Activated CD4-positive, CD25-positive, alpha-beta regulatory T cell treated with anti-CD3 and anti-CD28 coated beads, Interleukin-2, amount 50 U/mL, for 72 hours (primary cell): ENCODE measurements at places on chromosomes 1 and 21.

- DNase-seq: no peak
Observed at GRCh38 chr21:40471103-40471502, 375.9 kb downstream of the DSCAM start.

- DNase-seq: no peak
Observed at GRCh38 chr1:100581096-100581705, 43.3 kb downstream of the GPR88 start.

- DNase-seq: no peak
Observed at GRCh38 chr1:183881387-183882131, 76.6 kb downstream of the RGL1 start.

GRCh38 chr1:109605381-109605780 lies 14.0 kb downstream of the GNAT2 start:
- no peak for DNase-seq

GRCh38 chr1:61053226-61053711 lies 29.1 kb upstream of the NFIA start:
- no peak for DNase-seq

DNA sequence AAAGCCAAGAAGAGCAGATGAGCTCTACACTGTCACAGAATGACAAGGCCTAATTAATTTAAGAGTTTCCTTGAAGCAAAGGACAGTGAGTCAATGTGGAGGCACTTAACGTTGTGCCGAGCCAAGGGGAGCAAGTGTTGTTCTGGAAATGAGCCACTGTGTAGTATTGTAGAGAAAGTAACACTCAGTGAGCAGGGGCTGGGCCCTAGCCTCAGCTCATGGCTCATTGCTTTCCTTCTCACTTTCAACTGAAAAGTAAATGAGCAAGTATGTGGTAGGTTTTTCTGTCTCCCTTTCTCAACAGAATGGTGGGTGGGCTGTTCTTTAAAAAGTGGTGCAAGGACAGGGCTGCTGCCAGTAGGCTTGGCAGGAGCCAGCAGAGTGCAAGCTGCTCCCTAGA lies 11.8 kb upstream of the KIAA0040 start:
- no peak for DNase-seq

DNA sequence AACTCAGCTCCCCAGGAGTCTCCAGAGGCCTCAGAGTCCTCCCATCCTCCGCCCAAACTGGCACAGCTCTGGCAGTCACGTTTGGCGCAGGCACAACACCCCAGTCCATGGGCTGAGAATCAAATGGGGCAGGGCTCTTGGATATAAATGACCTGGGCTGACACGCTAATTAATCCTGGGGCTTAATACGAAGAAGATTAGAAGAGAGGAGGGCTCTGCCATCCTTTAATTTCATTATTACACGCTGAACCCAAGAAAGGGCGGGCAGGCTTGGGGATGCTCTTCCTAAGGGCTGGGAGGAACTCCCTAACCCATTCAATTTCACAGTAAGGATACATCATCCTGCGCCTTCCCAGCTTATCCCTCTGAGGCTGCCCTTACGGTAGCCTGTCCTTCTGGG lies 2.4 kb downstream of the GRIK3 start:
- no peak for DNase-seq

DNA sequence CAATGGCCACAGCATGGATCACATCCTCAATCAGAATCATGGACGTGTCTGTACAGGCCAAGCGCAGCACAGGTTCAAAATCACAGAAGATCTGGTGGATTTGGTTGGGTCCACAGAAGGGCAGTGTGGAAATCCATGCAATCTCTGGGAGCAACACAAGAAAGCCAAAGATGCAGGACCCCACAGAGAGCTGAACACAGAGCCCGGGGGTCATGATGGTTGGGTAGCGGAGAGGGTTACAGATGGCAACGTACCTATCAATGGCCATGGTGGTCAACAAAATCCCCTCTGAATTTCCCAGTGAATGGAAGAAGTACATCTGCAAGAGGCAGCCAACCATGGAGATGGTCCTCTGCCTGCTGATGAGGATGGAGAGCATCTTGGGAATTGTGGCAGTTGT lies 3.9 kb upstream of the OR6K3 start:
- DNase-seq: no peak

DNA sequence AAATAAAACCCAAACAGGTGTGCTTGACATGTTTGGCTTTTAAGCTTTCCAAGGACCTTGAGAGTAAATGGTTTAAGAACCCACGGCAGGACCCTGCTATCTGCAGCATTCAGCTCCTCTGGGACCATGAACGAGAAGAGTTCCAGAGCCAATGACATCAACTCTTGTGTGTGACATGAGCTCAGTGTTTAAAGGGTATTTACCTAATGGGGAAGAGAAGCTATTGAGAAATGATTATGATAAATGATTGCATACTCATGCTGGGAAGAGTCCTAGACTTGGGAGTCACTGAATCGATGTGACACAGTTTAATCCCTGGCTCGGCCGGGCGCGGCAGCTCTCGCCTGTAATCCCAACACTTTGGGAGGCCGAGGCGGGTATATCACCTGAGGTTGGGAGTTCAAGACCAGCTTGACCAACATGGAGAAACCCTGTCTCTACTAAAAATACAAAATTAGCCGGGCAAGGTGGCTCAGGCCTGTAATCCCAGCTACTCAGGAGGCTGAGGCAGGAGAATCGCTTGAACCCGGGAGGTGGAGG lies 55.4 kb downstream of the KANK4 start:
- no peak for DNase-seq

GRCh38 chr1:48629867-48630266 lies 146.8 kb downstream of the BEND5 start:
- DNase-seq: no peak

DNA sequence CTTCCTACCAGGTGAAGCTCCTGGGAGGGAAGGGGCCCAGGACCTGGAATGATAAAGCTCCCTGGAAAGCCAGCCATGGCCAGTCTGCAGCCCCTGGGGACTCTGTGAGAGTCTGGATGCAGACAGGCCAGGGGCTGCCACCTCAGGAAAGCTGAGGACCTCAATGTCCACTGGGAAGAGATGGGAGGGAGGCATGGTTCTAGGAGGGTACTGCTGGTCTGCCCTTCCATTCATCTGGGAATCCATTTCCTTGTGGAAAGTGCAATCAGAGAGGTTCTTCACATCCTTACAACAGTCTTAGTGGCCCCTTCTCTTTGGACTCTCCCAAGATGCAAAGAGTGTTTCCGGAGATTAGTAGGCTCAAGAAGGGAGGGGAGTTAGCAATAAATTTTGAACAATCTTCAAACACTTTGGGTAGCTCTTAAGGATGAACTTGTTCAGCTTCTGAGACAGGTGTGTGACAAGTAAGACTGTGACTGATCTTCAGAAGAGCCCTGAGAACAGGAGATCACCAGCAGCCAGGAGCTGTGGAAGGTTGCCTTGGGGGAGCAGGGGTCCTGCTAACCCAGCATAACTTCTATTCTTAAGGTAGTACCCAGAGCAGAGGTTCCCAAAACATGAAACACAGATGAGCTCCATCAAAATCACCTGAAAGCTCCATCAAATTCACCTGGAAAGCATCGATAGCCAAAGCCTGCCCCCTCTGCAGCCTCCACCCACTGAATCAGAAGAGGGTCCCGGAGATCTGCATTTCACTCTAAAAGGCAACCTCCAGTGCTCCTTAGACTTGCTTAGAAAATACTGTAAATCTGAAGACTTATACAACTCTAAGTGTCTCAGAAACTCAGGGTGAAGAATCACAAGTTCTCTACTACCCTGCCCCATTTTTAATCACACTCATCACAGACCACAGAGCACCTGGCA lies 616 bp upstream of the LAX1 start:
- DNase-seq: no peak

- DNase-seq: no peak
Observed at GRCh38 chr1:12356004-12356890, 126.4 kb downstream of the VPS13D start.

GRCh38 chr1:205533748-205534443 lies 29.4 kb downstream of the CDK18 start:
- no peak for DNase-seq

- DNase-seq: no peak
Observed at GRCh38 chr1:7378346-7379130, 392.6 kb upstream of the VAMP3 start.

DNA sequence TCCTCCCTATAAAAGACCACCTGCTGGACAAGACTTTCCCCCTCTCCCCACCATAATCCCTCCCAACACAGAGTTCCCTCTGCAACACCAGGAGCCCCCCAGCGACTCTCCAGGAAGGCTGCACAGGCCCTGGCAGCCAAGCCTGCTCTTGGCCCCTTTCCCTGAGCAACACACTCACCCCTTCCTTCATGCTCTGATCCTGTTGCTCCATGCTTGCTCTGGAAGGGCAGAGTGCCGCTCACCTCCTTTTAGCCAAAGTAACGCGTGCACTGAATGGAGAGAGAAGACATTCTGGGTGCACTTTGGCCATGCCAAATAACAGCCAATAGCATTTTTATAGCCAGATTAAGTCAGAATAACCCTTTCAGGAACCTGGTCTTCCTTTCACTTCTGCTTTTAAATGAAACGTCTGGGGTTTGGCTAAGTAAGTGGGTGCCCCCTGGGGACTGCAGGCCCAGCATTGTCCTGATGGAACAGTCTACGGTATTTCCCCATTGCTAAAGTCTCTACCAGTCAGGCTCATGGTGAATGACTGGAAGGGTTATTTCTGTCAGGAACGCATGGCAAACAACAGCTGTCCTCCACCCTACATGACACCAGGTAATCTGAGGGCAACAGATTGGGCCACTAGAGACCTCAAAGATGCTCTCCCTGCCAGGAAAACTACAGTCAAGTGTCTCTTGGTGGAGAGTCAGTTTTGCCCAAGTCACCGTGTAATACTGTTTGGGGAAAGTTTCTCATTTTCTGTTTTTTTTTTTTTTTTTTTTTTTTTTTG lies at the start of gene SLC2A5:
SLC2A5 (minus strand) TSS at position 310 of the 775 bp plus-strand sequence; CDS start at position 211, 99 bp downstream.
- DNase-seq: no peak
